ENCODE measurements at places on chromosomes 11 and 22. TPM values are rescaled to one million over a fixed set of nuclear protein-coding genes. Genes with fewer than 3 reads are reported as not detected.

DNA sequence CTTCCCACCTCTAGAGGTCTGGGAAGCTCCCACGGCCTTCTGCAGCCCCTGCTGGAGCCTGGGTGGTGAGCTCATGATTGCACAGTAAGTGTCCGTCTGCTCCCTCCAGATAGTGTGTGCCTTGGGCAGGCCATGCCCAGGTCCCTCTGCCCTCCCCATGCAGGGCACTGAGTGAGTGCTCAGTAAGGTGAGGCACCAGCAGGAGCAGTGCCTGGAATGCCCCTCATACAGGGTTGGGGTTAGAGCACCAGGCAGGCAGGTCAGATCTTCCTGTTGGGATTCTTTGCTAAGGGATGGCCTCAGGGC lies 50.3 kb downstream of the NAT10 start:
- DNase-seq = no peak

Gene DDIAS
- 24.0 TPM for total RNA-seq

- no peak for DNase-seq
Measured at GRCh38 chr22:37972527-37972926, 11.8 kb downstream of the SOX10 start.

DNA sequence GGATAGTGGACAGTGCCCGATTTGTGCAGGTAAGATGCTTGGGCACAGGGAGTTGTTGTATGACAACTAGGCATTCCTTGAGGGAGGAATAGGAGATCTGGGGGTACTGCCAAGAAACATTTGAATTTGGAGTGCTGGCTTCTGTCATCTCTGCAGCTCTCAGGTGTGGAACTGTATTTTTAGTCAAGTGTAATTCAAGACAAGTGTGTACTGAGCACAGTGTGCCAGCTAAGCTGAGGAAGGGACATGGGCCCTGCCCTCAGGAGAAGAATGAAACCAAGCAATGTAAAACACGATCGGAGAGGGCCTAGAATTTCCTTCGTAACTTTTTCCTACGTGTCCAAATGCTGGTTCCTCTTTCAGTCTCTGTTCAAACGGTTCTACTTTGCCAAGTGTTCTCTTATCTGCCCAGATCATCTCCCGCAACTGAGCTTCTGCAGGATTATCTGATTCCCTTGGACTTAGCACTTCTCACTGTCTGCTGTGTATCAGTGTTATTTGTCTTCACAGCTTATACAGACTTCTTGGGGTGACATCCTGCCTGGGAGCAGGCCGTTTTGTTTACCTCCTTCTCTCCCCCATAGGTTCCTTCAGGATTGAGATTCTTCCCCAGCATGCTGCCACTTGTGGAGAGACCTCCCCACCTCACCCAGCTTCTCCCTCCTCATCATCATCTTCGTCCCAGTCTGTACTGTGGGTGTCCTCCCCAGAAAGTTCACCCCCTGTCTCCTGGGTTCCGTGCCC lies 27.6 kb downstream of the ART5 start:
- DNase-seq = no peak

- DNase-seq = no peak
Measured at GRCh38 chr11:45054956-45055355, 91.5 kb upstream of the PRDM11 start.

GRCh38 chr22:25465949-25466348 lies 98.5 kb upstream of the GRK3 start:
- no peak for DNase-seq

Gene PVALB
- total RNA-seq = 1.7 TPM

Data from H1 (cell line).